ENCODE measurements at places on chromosomes 16 and 17. TPM values are rescaled to one million over a fixed set of nuclear protein-coding genes. Genes with fewer than 3 reads are reported as not detected.

Gene ANKFN1
- not detected for total RNA-seq

Gene PLK1
- total RNA-seq, result 3.0 TPM

Gene KRT31
- not detected for total RNA-seq

Gene SLC22A31
- total RNA-seq, result 4.4 TPM

Gene OR2C1
- 0.35 TPM for total RNA-seq

Gene ITGAX
- 4.0 TPM for total RNA-seq

Gene C17orf100
- 1.9 TPM for total RNA-seq

Gene CCT6B
- 1.9 TPM for total RNA-seq

Gene SEC14L5
- total RNA-seq, result not detected

Gene ZACN
- 0.24 TPM for total RNA-seq

Gene ZNF785
- 10.2 TPM for total RNA-seq

Gene FSCN2
- total RNA-seq, result 0.68 TPM

Gene P2RX5
- 13.2 TPM for total RNA-seq

Gene EVPL
- 1.1 TPM for total RNA-seq

Gene WNT9B
- not detected for total RNA-seq

Gene SLC47A1
- total RNA-seq, result 0.21 TPM

GRCh38 chr17:58387834-58388233 is 29.5 kb downstream of the RNF43 start:
- peaks cover 6% of the 10 kb centered on the region for H3K4me1 ChIP-seq
- no peak overlapping the region for H3K4me3 ChIP-seq
- no peaks in the 10 kb centered on the region for H3K27me3 ChIP-seq
- no peak overlapping the region for H3K27ac ChIP-seq

- DNase-seq, result no peak
- no peaks in the 10 kb centered on the region for H3K36me3 ChIP-seq
- no peaks in the 10 kb centered on the region for H3K4me1 ChIP-seq
- no peak overlapping the region for H3K4me3 ChIP-seq
- no peak overlapping the region for H3K27ac ChIP-seq
These were observed 737.2 kb downstream of the CDH11 start for GRCh38 chr16:64384636-64385035.

DNA sequence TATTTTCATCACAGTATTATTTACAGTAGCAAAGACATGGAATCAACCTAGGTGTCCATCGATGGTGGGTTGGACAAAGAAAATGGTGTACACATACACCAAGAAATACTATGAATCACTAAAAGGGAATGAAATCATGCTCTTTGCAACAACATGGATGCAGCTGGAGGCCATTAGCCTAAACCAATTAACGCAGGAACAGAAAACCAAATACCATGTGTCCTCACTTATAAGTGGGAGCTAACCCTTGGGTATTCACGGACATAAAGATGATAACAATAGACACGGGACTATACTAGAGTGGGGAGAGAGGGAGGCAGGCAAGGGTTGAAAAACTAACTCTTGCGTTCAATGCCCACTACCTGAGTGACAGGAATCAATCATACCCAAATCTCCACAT is 41.0 kb downstream of the MRPS23 start:
- H3K27ac ChIP-seq, result no peak overlapping the region
- DNase-seq, result no peak
- no peak overlapping the region for H3K4me3 ChIP-seq
- no peaks in the 10 kb centered on the region for H3K36me3 ChIP-seq

GRCh38 chr16:84298376-84298899 is 3.8 kb downstream of the WFDC1 start:
- H3K27me3 ChIP-seq, result no peaks in the 10 kb centered on the region
- H3K4me1 ChIP-seq, result no peaks in the 10 kb centered on the region
- H3K36me3 ChIP-seq, result no peaks in the 10 kb centered on the region

GRCh38 chr16:48611329-48612137 is 1.6 kb upstream of the N4BP1 start:
- DNase-seq, result peak; percentile 84
- H3K27ac ChIP-seq, result peak overlapping the region; percentile 94
- peaks cover 58% of the 10 kb centered on the region for H3K4me1 ChIP-seq
- no peaks in the 10 kb centered on the region for H3K36me3 ChIP-seq
- H3K27me3 ChIP-seq, result no peaks in the 10 kb centered on the region

DNA sequence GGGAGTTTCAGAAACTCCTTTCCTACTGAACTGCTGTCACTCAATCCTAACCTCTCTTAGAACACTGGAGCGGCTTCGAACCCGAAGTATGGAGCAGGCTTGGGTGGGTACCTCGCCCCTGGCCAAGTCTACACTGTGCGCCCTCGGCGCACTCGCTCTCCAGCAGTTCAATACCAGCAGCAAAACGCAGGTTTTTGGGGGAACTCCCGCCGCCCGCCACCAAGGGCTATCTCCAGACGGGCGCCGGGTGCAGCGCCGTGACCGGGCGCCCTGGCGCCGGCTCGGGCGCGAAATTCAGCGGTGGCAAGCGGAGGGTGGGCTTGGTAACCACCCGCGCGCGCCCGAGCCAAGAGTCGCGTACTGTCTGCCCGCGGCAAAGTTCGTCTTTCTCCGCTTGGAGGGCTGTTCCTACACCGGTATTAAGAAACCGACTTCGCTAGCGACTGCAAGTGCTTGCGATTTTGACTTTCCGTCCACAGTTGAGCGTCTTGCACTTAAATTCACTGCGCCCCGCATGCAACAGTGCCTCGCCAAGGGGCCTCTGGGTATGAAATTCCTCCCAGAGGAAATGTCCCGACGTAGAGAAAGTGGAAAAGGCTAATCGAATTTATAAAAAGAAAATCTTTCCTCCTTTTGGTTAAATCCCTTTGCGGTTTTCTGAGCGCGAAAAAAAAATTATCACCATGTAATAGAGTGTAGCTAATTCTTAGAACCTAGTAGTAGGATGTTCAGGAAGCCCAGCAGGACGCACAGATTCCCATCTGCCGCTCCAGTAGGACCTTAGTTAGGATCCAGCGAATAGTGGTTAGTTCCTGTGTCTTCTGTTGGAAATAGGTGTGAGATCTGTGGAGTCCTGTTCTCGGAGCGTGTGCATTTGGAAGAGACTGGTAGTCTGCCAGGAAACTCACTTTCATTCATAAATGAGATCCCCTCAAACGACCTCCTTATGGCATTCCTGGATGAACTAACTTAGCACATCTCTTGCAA is 5.0 kb upstream of the SALL1 start:
- no peak overlapping the region for H3K27ac ChIP-seq
- no peak for DNase-seq
- H3K36me3 ChIP-seq, result no peaks in the 10 kb centered on the region

GRCh38 chr16:87133112-87133850 is 183.9 kb downstream of the C16orf95 start:
- H3K27ac ChIP-seq, result no peak overlapping the region
- no peak for DNase-seq
- no peaks in the 10 kb centered on the region for H3K36me3 ChIP-seq
- H3K27me3 ChIP-seq, result no peaks in the 10 kb centered on the region

- H3K4me3 ChIP-seq, result no peak overlapping the region
- H3K4me1 ChIP-seq, result no peaks in the 10 kb centered on the region
- no peak overlapping the region for H3K27ac ChIP-seq
- no peaks in the 10 kb centered on the region for H3K27me3 ChIP-seq
- H3K36me3 ChIP-seq, result no peaks in the 10 kb centered on the region
These were observed 126.6 kb upstream of the SDK2 start for GRCh38 chr17:73770849-73771229.

DNA sequence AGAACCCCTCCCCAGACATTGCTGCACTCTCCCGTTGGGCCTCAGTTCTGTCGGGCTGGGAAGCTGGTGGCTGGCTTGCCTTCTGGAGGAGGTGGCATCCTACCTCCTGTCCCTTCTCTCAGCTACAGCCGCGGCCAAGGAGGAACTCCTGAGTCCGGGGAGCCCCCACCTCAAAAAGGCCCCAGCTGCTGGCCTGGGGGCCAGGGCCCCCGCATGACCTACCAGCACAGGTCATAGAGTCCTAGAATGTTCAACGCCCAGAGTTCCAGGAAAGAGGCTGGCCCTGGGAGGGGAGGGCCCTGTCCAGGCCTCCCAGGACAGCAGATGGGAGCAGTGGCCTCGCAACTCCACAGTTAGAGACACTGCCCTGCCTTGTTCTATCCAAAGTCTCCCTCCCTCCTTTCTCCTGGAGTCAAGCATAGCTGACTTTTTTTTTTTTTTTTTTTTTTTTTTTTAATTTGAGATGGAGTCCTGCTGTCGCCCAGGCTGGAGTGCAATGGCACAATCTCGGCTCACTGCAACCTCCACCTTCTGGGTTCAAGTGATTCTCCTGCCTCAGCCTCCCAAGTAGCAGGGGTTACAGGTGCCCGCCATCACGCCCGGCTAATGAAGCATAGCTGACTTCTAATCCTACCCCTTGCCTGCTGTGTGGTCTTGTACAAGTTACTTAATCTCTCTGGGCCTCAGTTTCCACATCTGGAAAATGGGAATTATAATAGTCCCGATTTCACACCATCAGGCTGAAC is 7.1 kb downstream of the CARHSP1 start:
- H3K4me1 ChIP-seq, result no peaks in the 10 kb centered on the region
- no peaks in the 10 kb centered on the region for H3K27me3 ChIP-seq
- no peak overlapping the region for H3K4me3 ChIP-seq
- no peak for DNase-seq

- H3K27me3 ChIP-seq, result no peaks in the 10 kb centered on the region
- H3K27ac ChIP-seq, result no peak overlapping the region
- H3K36me3 ChIP-seq, result no peaks in the 10 kb centered on the region
- H3K4me3 ChIP-seq, result no peak overlapping the region
- no peaks in the 10 kb centered on the region for H3K4me1 ChIP-seq
These were observed 8.4 kb downstream of the FOXN1 start for GRCh38 chr17:28514561-28515002.

- H3K27me3 ChIP-seq, result no peaks in the 10 kb centered on the region
- no peak overlapping the region for H3K4me3 ChIP-seq
- no peak overlapping the region for H3K27ac ChIP-seq
- no peaks in the 10 kb centered on the region for H3K36me3 ChIP-seq
These were observed 41.1 kb downstream of the AHSP start for GRCh38 chr16:31568577-31569359.

DNA sequence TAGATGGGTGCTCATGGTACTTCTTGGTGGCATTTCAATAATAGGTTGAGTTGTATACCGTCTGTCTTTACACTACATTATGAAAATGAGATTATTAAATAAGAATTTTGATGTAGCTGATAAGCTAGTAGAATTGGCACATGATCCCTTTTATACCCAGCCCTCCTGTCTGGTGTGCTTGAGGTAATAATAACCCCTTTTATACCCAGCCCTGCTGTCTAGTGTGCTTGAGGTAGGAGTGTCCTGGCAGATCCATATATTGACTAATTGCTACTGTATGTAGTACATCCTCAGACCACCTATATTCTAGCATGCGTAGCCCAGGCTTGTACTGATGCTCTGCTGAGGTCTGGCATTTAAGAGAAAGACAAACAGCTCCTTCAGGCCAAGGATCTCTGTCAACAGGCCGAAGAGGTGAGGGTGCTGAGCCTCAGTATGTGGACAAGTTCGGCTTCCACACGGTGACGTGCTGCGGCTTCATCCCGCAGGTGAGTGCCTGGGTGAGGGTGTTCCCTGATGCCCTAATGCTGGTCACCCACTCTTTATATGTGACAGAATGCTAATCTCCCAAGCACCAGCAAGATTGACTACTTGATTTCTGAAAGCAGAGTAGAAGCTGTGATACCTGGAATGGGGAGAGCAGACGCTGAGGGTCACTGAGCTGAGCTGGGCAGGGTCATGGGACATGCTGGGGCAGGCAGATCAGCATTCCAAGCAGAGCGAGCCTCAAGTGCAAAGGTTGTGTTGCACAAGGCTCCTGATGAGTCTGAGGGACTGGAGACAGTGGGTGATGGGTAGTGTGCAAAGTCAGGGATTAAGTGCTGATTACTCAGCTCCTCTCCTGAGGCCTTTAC is 5.7 kb downstream of the FN3K start:
- peaks cover 17% of the 10 kb centered on the region for H3K36me3 ChIP-seq
- no peak for DNase-seq
- H3K4me3 ChIP-seq, result no peak overlapping the region
- H3K27me3 ChIP-seq, result no peaks in the 10 kb centered on the region

DNA sequence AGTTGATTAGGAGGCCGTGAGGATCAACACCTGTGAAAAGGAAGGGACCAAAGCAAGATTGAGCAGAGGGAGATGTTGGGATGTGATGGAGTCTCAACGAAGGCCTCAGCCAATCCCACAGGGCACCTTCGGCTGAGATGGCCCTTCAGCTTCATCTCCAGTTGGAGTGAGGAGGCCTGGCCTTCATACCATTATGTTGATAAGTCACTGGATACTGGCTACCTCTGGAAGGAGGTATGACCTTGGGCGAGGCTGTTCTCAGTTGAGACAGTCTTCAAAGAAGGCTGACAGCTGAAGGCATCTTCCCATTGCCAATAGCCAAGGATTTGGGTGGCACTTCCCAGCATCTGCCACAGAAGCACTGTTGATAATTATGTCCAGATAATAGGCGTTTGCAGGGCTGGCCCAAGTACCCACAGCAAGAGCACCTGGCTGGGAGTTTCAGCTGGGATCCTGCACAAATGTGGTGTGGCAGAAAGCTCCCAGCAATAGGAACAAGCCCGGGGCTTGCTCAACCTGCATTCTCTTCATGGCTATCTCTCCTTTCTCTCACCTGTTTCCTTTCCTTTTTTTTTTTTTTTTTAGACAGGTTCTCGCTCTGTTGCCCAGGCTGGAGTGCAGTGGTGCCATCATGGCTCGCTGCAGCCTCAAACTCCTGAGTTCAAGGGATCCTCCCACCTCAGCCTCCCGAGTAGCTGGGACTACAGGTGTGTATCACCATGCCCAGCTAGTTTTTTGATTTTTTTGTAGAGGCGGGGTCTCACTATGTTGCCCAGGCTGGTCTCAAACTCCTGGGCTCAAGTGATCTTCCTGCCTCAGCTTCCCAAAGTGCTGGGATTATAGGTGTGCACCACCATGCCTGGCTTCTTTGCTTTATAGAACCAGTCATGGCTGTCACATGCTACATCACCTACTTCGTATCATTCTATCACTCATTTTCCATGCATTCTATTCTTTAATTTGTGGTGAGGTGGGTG is 18.2 kb upstream of the MAP3K14 start:
- DNase-seq, result no peak
- no peak overlapping the region for H3K4me3 ChIP-seq
- H3K27me3 ChIP-seq, result no peaks in the 10 kb centered on the region
- no peak overlapping the region for H3K27ac ChIP-seq

DNA sequence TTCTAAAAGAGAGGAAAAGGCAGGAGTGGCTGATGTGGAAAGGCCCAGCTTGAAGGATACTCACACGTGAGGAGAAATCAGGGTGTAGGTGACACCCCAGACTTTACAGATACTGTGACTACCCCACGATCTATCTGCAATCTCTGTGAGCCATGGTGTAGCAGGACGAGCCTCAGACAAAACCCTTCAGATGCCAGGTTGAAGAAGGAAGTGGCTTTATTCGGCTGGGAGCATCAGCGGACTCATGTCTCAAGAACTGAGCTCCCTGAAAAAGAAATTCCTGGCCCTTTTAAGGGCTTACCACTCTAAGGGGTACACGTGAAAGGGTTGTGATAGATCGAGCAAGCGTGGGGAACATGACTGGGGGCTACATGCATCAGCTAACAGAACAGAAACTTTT is 4.7 kb upstream of the SLC6A4 start:
- no peaks in the 10 kb centered on the region for H3K36me3 ChIP-seq
- peaks cover 3% of the 10 kb centered on the region for H3K27me3 ChIP-seq
- no peaks in the 10 kb centered on the region for H3K4me1 ChIP-seq

GRCh38 chr17:37050920-37051319 is 102.2 kb downstream of the AATF start:
- peaks cover 5% of the 10 kb centered on the region for H3K36me3 ChIP-seq
- no peak overlapping the region for H3K27ac ChIP-seq
- no peak overlapping the region for H3K4me3 ChIP-seq
- H3K27me3 ChIP-seq, result no peaks in the 10 kb centered on the region
- no peaks in the 10 kb centered on the region for H3K4me1 ChIP-seq
